ENCODE measurements at places on chromosomes 4 and X.

DNA sequence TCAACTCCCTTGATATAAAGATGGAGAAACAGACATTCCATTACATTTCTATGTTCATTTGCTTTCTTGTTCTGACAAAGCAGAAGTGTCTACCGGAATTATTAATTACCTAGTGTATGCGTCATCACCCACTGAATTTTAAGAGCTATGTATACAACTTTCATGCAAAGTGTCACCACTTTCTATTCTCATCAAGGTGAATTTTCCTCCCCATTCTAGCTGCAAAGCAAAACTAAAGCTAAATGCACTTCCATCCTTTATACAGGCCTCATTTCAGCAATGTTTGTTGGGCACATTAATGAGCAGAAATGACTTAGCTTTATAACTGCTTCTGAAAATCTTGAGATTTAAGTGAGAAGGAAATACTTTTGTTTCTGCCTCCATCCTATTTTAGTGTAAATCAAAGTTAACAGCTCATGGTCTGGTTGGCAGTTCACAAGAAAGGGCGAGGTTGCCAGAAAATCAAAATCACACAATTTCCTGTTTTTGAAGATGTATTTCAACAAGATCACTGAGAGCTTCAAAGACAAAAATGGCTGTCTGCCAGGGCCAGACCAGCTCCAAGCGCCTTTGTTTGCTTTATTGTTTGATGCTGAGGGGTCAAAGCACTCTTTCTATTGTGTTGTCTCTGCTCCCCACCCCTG, 7.2 kb upstream of the FAM9C start:
- no peak for DNase-seq

DNA sequence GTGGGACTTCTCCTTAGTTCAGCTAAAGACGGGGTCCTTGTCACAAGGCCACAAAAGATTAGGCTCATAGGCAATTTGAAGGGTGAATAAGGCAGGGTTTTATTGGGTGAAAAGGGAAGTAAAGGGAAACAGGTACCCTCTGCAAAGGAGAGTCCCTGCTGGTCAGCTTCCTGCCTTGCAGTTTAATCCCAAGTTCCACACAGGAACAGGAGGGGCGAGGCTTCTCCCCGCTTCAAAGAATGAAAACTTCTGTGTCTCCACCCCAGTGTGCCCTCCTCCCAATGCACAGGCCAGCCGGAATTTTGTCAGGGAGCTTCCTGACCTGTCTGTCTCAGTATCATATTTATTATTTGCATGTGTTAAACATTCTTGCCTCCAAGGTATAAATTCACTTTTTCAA, 37.1 kb downstream of the ITM2A start:
- DNase-seq = no peak

GRCh38 chr4:23305026-23305425, 584.8 kb downstream of the PPARGC1A start:
- no peak for DNase-seq

DNA sequence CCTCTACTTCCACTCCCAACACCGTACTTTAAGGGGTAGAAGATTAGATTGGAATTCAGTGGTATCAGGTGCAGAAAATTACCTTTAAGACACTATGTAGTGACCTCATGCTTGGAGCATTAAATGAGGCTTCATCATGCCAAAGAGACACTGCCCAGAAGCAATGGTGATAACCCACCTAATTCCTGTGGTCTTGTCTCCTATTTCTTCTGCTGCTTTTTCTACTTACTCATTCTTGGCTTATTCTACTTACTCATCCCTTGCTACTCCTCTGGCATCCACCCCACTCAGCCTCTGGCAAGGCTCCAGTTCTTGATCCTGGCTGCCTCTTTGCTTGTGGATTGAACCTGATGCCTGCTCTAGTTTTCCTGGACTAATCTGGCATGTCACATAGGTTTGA, 62.3 kb upstream of the ADAMTS3 start:
- DNase-seq = peak; percentile 64

- DNase-seq = no peak
Observed at GRCh38 chrX:86421771-86422170, 273.5 kb downstream of the DACH2 start.

- DNase-seq = no peak
Observed at GRCh38 chrX:40299641-40300046, 201.9 kb upstream of the BCOR start.

GRCh38 chr4:40212674-40213527, 16.1 kb downstream of the RHOH start:
- no peak for DNase-seq

- no peak for DNase-seq
Observed at GRCh38 chr4:123776267-123776666, 379.7 kb downstream of the SPRY1 start.

DNA sequence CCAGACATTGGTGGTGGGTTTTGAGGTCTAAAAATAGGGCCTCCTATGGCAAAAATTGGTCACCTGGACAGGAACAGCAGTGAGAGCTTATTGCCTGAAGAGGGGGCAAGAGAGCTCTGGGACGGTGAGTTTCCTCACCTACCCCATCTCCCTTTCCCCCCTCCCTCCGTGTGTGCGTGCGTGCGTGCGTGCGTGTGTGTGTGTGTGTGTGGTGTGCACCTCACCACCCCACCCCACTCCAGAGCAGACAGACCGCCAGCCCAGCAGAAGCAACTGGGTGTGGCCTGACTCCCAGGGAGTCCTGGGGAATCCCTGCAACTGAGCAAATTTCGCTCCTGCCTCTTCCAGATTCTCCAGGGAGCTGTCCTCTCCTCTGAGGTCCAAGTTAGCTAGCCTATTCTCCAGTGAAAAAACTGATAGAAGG, 44.7 kb downstream of the PRPS1 start:
- peak; percentile 85 for DNase-seq

All from skeletal muscle cell (primary cell).